ENCODE measurements at places on chromosomes 3 and 15.

- DNase-seq: no peak
Measured at GRCh38 chr3:71003511-71003910, 580.0 kb downstream of the FOXP1 start.

GRCh38 chr3:14403619-14404155 lies 1.3 kb downstream of the SLC6A6 start:
- no peak for DNase-seq

DNA sequence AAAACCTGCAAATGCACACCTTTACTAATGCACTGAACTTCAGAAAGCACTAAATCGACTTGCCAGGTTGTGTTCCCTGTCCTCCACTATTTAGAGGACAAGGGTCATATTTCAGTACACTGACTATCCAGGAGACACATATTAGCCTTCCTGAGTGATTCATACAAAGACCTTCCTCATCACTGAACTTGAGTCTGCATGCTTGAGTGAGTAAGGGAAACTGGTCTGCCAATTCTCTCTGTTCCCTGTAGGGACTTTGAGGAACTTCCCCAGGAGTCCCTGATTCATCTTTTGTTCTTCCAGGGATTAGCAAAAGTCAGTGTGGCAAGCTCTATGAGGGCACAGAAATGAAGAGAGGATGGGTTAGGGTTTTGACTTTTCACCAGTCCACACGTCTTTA lies 565.9 kb downstream of the PDCD6IP start:
- DNase-seq: no peak

- DNase-seq: no peak
Measured at GRCh38 chr3:179513862-179514261, 48.9 kb upstream of the ACTL6A start.

DNA sequence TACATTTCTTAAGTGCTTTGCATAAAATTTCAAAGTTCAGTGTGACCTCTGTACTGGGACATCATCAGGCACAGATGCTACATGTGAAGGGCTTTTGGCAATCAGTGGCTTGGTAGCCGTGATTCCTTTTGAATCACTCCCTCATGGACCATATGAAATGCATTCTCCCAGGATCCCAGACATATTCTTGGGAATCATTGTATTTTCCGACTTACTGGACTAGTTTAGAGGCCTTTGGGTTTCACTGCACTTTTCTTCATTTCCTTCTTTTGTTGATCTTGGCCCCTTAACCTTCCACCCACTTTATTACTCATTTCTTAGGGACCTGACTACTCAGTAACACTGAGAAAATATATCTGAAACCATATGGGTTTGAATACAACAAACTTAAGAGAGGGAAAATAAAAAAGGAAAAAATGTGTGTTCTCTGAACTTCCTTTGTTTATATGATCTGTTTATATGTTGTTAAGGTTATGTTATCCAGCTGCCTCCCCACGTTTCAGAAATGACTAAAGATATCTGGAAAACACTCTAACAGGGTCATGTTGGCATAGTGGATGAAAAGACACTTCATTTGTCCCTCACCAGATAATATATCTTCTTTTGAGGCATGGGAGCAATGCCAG lies 35.1 kb downstream of the HMG20A start:
- DNase-seq: no peak

DNA sequence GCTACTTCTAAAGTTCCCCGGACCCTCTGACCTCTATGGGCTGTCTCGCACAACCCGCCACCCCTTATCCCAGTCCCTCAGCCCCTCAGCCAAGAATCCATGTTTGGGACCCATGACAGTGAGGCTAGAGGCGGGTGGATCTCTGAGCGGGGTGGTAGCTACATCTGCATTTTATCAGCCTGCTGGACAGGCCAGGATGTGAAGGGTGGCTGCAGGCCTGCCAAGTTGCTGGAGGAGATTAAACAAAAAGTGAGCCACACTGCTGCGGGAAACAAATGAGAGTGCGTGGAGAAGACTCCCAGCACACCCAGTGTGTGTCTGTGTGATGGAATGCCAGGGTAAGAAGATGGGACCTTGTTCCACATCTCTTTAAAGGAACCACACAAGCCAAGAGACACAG lies 51.1 kb upstream of the SPATA12 start:
- no peak for DNase-seq

DNA sequence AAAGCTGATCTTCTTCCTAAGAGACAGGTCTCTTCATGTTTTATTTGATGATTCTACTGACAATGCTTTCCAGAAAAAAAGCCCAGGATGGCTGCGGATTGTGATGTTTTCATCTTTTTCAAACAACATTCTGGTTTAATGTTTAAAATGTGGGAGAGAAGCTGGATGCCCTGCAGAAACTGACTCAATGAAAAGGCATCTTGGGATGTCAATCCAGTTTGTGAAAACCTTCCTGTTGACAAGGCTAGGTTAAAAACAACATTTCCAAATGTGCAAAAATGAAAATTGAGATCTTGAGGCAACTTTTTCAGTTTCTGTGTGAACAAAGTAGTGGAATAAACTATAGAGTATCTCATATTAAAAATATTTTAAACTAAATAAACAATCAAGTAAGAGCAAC lies 156.0 kb upstream of the MRPL3 start:
- DNase-seq: no peak

- DNase-seq: no peak
Measured at GRCh38 chr15:85583442-85583841, 203.0 kb downstream of the AKAP13 start.

- no peak for DNase-seq
Measured at GRCh38 chr3:195039180-195039843, 231.6 kb downstream of the XXYLT1 start.

DNA sequence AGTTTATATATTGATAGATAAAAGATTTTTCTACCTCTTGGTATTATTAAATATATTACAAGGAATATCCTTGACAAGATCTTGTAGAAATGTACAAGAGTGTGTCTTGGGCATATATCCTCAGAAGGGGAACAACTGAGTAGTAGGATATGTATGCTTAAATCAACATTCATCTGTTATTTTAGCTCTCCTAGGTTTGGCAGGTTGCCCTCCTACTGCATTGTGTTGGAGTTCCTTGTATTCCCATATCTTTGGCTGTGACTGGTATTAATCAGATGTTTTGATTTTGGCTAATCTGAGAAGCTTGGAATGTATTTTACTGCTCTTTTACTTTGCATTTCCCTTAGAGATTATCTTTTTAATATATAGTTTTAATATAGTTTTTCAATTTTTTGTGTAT lies 4.6 kb downstream of the MYRIP start:
- DNase-seq: no peak

DNA sequence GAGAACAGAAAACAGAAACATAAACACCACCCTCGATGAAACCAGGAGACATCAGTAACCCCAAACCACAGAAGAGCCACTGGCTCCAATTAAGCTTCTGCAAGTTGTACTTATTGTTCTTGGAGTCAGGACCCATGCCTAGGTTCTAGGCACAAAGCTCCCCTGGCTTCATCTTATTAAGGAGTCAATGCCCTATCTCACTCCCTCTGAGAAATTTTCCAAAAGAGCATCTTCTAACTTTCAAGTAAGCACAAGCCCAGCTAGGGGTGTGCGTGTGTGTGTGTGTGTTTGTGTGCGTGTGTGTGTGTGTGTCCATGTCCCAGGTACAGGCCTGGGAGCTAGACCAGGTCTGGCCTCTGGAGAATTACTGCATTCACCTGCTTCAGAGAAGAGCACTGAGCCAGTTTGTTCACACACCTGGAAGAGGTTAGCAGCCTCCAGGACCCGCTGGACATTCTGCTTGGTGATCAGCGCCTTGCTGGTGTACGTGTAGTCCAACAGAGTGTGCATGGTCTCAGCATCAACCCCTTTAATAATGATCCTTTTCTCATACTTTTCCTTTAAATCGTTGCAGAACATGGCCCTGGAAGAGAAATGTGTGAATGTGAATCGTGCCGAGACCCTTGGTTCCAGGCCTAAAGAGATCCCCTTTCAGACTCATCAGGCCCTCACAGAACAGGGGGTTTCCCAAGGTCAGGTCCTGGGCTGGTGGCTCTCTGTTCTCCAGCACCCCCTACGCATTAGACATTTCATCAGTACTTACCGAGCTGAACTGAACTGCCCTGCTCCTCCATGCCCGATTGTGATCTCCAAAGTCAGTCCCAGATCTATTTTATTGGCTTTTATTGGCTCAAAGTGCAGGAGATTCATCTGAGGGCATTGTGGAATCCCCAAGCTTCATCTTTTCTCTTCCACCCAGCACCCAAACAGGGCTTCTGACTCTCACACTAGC lies 27.8 kb downstream of the KLHL6 start:
- no peak for DNase-seq

DNA sequence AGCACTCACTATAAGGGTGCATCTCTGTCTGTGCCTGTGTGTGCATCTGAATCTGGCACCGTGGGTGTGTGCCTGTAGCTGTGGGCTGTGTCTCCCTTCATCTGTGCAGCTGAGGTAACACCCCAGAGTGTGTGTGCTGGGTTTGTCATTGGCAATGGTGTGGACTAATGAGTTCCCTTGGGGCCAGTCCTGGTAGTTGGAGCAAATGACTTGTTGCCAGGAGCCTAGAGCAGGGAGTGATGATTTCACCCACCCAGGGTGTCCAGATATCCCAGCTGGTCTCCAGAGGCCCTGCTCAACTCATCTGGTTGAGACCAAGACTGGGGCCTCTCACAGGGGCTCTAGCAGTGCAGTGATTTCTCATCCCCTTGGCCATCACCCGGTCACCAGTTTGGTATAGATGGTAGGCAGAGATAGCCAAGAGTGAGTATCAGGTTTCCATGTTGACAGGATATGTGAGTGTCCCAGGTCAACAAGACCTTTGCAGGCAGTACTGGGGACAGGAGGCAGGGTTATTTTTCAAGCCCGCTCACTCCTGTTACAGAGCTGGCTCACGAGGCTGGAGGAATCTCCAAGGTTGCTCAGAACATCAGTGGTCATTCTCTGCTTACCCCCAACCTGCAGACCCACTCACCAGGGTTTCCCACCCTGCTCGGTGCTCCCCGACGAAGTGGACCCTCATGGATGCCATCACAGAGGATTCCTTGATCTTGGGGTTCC lies 4.1 kb upstream of the HDAC11 start:
- DNase-seq: no peak

DNA sequence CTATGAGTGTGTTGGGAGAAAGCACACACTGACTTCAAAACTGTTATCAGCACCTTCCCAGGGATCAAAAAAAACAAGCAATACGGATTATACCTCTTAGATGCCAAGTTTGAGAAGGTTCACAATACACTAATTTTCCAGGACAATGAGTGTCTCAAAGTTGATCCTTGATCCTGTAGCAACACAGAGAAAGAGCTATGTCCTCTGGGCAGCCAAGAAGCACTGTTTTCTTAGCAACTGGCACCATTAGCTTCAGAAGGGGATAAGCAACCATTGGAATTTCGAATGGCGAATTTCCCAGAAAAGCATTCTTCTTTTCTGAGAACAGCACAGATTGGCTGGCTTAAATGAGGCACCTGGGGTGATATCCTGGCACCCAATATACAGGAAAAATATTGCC lies 270.3 kb upstream of the RORA start:
- DNase-seq: no peak

- no peak for DNase-seq
Measured at GRCh38 chr3:106229495-106230278, 360.9 kb upstream of the CBLB start.

- no peak for DNase-seq
Measured at GRCh38 chr3:59771768-59772181, 722.0 kb upstream of the CFAP20DC start.

DNA sequence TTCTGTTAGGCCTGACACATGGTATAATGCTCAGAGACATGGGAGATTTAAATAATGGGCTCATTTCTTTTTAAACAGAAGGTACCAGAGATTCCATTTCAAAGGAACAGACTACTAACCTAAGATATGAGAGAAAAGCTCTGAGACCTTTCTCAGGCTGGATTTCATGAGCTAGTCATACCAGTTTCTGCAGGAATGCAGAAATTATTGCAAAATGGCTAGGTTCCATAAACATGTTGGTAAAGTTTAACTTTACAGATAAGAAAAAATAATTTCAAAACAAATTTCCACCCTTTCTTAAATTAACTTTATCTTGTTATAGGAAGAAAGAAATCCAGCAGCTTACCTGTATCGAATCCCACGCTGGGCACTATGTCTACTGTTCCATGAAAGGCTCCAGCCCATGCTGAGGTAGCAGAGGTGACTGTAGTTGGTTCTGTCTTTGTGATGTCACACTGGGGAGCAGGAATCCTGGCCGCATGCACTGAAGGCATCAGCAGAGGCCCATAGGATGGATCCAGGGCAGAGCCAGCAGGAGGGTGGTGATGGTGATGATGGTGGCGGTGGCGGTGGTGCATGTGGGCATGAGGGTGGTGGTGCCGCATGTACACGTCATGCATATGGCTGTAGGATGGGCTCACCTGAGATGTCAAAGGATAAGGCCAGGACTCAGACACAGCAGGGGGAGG lies 22.6 kb downstream of the VGLL3 start:
- no peak for DNase-seq

- no peak for DNase-seq
Measured at GRCh38 chr3:41522612-41523011, 323.3 kb downstream of the CTNNB1 start.

- DNase-seq: no peak
Measured at GRCh38 chr15:89433686-89434085, 62.7 kb downstream of the RHCG start.

DNA sequence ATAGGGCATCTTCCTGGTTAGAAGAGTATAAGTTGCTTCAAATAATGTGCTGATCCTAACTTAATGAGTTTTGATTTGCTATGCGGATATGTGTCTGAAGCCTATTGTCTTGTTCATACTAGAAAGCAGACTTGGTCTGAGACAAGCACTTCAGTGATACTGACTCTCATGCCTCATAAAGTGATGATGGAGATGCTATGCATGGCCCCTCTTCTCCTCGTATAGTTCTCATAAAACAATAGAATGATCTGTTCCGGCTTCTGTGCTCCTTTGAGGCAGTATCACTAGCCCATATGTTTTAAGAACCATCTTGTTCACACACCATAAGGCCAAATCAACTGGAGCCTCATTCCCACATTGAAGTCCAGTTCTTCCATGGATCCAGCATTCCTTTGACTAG lies 222.1 kb downstream of the LRTM1 start:
- no peak for DNase-seq

DNA sequence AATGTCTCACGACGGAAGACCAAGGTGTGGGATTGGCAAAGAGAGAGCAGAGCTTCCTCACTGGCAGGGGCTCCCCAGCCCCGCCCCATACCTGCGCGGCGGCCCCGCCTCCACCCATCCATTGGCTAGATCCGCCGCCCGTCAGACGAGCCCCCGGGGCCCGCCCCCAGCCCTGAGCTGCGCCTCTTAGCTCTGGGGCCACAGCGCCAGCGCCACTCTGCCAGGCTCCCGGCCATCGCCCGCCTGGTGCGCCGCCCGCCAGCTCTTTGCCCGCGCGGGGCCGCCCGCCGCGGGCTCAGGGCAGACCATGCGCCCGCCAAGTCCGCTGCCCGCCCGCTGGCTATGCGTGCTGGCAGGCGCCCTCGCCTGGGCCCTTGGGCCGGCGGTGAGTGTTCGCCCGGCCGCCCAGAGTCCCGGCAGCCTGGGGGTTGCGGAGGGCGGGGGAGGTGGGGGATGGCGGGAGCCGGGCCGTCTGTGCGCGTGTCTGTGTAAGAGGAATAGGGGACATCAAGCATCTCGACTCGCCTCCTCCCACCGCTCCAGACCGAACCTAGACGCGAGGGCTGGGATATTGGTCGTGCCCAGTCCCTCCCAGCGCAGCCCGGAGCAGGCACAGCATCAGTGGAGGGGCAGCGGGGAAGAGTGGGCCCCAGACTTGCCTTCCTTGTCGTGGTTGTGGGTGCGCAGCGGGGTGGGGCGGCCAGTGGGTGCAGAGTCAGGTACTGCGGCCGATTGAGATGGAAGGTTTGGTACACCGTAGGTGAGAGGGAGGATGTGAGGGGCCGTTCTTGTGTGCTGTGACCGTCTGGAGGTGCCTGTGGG lies at the start of gene VIPR1:
TSS of gene VIPR1 (plus strand) at position 215 of the 822 bp plus-strand sequence. CDS start at position 308, 93 bp downstream.
- DNase-seq: peak; percentile 84

GRCh38 chr15:55255714-55256113 lies 33.9 kb downstream of the RAB27A start:
- no peak for DNase-seq

All from stimulated activated effector memory CD8-positive, alpha-beta T cell treated with anti-CD3 and anti-CD28 coated beads, Interleukin-12 subunit alpha, Interleukin-12 subunit beta, amount 100 ng/mL, for 72 hours (primary cell).